GM12892 (cell line): ENCODE measurements at places on chromosomes 7 and 10.

DNA sequence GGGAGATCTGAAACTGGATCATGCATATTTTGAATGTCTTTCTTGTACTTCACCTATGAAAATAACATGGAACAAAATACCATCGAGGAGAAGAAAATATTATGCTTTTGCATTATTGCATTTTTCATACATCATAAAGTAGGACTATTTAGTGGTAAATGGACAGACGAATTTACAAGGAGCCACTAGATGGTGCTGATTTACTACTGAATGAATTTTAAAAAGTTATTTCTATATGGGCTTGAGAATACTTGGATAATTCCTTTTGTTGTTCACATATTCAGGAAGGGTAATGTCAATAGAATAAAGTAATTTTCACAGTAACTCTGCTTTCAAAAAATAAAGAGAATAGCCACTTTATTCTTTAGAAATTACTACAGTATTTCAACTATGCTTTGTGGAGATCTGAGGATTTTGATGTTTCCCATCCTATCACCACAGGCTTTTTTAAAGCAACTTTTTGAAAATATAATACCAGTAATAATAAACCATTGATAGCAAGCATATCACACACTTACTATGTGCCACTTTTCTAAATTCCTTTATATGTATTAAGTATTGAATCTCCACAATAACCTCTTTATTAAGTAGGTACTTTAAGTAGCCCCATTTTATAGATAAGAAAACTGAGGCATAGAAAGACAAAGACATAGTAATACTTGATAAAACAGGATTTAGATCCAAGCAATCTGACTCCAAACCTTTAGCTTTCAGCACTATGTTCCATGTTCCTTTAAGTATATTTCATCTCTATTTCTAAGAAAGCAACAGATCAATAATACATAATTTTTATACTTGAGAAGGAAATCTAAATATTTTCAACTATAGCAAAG is 38.6 kb downstream of the NEBL start:
- DNase-seq = no peak

DNA sequence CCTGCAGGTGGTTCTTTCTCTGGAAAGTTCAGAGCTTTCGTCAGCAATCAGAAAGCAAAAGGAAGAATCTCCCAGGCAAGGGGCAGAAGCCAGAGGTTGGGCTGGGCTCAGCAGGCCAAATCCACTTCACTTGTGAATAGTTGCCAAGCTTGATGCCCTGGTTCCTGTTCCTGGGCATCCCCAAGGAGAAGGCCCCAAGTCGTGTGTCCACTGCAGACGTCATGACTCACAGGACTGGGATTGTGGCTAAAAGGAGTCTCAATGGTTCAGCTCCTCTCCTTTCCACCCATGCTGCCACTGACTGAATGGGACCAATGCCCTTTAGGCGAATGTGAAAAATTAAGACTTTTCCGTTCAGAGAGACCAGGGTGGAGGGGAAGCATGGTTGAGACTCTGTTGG is 38.6 kb upstream of the TRIM8 start:
- DNase-seq = no peak

DNA sequence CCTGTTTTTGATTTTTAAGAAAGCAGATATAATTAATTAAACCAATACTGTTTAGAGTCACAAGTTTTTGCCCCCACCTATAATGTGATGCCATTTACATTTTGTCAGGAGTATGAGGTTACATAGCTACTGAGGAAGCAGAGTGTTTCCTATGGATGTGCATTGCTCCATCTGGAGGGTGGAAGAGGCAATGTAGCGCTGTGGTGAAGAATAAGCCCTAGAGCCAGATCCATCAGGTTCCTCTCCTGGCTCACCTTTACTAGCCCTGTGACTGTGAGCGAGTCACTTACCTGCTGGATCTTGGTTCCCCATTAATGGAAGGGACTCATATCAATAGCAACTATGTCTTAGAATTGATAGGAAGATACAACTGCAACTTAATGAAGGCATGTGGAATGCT is 216.0 kb downstream of the GPAM start:
- no peak for DNase-seq

DNA sequence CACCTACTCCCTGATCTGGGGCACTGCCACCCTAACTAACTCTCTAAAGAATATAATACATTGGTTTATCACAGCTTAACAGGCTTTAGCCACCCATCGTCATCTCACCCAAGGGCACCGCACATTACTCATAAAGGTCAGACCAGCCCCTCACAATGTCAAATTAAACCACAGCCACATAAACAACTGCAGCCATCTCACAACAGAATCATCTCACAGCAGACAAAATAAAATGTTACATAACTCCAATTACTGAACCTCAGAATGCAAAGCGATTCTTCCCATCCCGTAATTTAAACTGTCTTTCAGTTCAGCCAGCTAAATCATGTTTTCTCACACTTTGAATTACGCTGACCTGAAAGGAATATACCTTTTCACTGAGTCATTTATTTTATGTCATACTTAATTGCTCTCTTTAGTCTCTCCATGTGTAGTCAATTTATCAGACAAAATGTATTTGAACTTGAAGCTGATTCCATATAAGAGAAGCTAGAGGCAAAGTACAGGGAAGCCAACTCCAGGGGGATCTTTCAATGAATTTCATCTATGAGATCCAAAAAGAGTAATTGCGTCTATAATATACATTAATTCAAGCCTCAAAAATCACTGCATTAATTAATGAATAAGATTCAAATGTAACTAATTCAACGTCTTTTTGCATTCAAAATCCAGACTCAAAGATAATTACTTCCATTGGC is 96.9 kb upstream of the NEBL start:
- DNase-seq = no peak

DNA sequence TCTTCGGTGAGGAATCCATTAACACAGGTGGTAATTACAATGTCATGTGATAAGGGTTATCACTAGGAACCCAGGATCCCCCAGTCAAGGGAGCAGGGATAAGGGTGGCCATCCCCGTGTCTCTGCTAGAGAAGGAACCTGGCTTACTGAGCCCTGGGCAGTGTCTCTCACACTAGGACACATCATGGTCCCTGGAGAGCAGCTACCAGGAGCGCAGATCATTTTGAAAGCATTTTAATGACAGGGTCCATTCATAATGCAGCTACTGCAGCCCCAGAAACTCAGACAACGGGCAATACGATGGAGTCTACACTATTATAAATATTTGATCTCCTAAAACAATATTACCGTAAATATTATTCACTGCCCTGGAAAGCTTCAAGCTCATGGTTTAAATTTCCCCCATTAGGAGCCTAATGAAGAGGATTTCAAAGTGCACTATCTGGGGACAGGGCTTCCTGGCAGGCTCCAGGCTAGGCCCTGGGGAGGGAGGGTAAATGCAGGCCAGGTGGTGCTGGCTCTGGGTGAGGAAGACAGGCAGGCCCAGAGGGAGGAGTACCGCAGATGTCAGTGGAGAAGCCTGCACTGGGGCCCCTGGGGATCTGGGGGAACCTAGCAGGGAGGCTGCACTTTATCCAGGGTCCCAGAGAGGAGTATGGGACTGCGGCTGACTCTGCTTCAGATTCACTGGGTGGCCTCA is 52.6 kb upstream of the LOXL4 start:
- DNase-seq = no peak

GRCh38 chr10:95290461-95291364 is at the start of gene PDLIM1:
PDLIM1 (minus strand) TSS chr10:95291003; CDS start chr10:95290915, 88 bp downstream.
- DNase-seq = peak; percentile 75

DNA sequence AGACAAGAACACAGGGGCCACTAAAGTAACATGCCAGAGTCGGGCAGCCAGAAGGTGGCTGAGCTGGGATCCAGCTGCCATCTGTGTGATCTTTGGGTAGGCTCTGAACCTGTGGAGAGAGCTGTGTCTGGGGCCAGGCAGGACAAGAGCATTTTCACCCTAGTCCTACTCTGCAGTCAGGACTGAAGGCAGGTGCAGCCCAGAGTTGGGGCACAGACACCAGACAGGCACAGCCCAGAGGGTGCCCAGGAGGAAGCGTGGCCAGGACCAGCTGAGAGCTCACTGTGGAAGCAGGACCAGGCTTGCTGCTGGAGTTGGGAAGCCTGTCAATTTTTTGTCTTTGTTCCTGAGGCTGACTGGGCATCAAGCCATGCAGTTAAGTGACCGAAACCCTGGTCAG is 113.6 kb downstream of the ADCY1 start:
- no peak for DNase-seq

- no peak for DNase-seq
Observed at GRCh38 chr7:47635091-47636080, 53.5 kb upstream of the TNS3 start.

- no peak for DNase-seq
Observed at GRCh38 chr10:101110856-101111523, 20.1 kb upstream of the TLX1 start.

- no peak for DNase-seq
Observed at GRCh38 chr10:127346604-127347003, 150.2 kb upstream of the INSYN2A start.

DNA sequence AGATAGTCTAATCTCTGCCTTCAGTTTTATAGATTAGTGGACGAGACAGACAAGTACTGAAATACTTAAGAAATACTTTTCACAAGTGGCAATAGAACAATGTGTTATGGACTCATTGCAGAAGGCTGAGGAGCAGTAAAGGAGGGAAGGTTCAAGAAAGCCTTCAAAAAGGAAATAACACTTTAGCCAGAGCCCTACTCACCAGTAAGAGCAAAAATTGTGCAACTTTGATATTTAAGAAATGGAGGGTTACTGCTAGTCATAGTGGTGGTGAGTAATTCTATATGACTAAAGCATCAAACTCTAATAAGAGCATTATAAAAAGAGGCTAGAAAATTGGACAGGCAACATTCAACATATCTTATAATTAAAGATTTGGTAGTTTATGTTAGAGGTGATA is 28.8 kb downstream of the PTPN12 start:
- no peak for DNase-seq

DNA sequence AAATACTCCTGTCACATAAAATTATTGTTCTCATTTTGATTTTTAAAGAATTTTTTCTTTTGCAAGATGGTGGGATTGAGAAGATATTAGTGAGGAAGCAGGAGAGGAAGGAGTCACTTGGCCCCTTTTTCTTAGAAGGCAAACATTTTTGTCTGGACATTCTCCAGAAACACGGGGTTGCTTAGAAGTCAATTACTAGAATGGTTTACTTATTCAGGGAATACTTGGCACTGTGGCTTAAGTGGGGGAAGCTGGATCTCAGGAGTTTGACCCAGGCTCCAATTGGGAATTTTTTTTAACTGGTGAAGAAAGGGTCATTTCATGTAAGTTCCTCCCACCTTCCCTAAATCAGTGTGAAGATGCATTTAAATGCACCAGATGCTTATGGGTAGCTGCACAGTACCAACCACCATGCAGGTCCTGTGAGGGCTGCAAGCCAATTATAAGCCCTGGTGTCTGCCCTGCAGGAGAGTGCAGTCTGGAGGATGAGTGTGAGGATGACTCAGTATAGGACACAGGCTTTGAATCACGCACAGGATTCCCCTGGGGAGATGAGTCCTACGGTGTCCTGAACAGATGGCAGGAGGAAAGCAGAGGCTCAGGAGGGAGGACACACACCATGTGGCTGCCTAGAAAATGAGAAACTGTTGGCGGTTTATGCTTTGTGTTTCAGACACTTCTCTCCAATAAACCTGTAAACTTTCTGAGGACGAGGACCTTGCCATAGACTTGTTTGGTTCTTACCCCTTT is 299.1 kb downstream of the PLXNA4 start:
- DNase-seq = no peak

GRCh38 chr7:19713676-19714075 is 4.8 kb upstream of the POLR1F start:
- DNase-seq = no peak

DNA sequence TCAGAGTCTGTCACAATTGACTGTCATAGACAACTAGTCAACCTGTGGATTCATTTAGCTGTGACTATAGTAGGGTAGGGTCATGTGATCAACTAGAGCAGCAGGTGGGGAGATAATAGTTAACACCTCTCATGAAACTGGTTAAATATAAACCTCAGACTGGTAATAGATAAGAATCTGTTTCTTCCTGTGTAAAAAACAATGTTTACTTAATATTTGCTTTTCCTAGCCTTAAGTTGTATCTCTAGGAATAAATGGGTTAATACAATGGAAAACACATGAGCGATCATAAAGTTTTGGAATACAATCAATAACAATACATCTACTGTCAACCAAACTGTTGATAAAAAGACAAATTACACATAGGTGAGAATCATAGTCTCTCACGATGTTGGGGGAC is 43.4 kb upstream of the ITGB8 start:
- DNase-seq = no peak

DNA sequence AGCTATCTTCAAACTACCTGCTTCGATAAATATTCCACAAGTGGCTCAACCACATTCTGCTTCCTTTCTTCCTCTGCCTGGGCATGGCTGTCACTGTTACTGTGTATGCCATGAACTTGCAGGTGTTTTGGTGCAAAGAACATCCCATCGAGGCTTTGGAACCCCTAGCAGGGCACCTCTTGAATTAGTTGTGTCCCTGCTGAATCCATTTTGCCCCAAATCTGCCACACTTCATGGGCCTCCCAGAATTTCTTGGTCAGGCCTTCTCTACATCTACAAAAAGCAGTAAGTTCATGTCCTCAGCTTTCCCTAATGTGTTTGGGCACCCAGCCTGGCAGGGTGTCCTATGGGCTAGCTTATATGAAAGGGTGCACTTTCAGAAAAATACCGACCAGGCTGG is 53.6 kb downstream of the AKR1B1 start:
- DNase-seq = no peak

DNA sequence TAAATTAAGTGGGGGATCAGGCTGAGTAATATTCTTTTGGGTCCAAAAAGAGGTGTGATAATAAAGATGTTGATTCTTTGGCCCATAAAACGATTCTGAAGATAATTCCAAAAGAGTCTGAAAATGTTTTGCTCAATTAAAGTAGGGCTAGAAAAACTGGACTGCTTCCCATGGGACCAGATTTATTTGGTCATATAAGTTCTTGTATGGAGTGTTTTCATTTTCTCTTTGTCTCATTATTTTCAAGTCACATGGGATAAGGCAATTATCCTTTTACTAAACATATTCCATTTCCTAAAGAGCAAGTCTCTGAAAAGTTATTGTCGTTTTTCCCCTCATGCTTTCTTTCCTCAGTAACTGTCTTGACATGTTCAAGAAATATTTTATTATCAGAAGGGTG is 41.5 kb downstream of the CDK6 start:
- no peak for DNase-seq

DNA sequence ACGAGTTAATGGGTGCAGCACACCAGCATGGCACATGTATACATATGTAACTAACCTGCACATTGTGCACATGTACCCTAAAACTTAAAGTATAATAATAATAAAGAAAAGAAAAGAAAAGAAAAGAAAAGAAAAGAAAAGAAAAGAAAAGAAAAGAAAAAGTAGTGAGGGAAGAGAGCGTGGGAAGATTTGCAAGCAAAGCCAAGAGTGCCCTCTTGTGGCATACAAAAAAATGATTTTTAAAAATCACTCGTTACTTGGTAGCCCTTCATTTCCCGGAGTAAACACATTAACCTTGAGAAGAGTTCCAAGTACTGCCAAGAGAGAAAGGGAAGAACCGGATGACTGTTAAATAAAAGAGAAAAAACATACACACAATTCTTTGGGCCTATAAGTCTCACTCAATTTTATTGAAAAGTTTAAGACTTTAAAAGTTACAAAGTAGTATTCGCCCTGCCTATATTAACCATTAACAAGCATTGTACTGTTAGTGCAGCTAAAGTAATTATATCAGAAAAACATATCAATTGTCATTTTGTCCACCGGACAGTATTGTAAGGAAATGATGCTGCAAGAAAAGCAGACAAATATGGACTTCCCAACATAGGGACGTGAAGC is 6.2 kb upstream of the CH25H start:
- no peak for DNase-seq
